Activated effector memory CD4-positive, alpha-beta T cell treated with Interleukin-2 at 50 U/mL for 16 hours (primary cell): ENCODE measurements at places on chromosomes 1 and 21.

GRCh38 chr1:107680579-107680985 lies 284.4 kb downstream of the VAV3 start:
- DNase-seq = no peak

- DNase-seq = no peak
Measured at GRCh38 chr1:48808496-48808895, 31.8 kb upstream of the BEND5 start.

- no peak for DNase-seq
Measured at GRCh38 chr1:192579010-192579738, 3.6 kb downstream of the RGS1 start.

- no peak for DNase-seq
Measured at GRCh38 chr1:10657088-10657847, 139.2 kb downstream of the CASZ1 start.

DNA sequence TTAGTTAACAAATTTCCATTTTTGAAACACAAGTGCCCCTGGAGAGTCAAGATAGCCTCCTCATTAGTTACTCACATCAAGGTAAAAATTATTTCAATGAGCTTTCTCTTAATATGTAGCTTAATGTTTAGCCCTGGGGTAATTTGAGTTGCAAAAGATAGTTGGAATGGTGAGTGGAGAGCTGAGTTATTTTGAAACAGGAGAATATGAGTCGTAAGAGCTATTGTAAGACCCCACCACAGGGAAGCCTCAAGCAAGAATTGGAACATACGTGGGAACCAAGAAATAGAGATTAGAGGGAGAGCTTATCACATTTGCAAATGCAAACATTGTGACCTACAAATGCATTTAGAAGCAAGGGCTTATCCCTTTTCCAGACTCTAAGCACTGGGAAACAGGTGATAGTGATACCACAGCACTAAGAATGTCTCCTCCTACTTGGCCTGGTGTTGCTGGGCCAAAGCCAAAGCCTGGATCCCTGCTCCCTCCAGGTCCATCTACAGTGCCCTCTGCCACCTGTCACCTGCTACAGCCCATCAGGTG lies 635.1 kb downstream of the PTPRC start:
- DNase-seq = no peak

- no peak for DNase-seq
Measured at GRCh38 chr1:67792741-67793458, 40.4 kb downstream of the GNG12 start.

DNA sequence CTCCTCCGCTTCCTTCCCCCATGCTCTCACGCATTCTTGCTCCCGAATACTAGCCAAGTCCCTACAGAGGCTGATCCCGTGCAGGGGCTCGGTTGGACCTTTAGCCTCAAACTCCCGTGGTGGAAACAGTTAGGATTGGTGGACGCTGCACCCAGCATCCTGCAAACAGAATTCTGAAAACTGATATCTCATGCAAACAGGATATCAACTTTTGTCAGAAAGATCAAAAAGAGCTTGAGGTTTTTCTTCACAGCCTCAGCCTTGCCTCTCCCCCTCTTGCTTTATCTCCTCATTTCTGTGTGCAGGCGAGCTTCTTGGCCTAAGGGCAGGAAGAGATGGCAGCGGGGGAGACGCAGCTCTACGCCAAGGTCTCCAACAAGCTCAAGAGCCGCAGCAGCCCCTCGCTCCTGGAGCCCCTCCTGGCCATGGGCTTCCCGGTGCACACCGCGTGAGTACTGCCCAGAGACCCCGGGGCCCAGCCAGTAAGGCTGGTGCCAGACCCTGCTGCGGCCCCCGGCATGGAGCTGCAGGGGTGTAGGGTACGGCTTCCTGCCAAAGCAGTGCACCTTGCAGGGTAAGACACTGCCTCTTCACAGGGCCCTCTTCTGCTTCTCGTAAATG lies at the start of gene UBASH3A:
Gene UBASH3A (plus strand): TSS at position 292 of the 621 bp plus-strand sequence. CDS start 44 bp downstream, at position 336.
- peak; percentile 52 for DNase-seq

- DNase-seq = no peak
Measured at GRCh38 chr1:151984313-151984956, 9.2 kb downstream of the S100A10 start.

- DNase-seq = no peak
Measured at GRCh38 chr1:22594396-22594795, 31.1 kb downstream of the EPHA8 start.

DNA sequence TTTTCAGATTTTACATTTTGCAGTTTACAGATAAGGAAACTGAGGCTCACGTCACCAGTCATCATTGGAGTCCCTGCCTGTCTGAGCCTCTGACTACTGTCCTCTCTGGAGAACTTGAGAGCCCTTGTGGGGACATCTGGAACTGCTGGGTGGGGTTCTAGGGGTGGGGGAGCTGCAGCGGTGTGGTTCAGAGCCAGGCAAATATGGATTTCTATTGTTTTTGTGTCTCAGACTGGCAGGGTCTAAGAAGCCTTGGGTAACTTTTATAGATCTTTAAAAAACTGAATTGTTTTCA lies 46.9 kb downstream of the IER5 start:
- no peak for DNase-seq

DNA sequence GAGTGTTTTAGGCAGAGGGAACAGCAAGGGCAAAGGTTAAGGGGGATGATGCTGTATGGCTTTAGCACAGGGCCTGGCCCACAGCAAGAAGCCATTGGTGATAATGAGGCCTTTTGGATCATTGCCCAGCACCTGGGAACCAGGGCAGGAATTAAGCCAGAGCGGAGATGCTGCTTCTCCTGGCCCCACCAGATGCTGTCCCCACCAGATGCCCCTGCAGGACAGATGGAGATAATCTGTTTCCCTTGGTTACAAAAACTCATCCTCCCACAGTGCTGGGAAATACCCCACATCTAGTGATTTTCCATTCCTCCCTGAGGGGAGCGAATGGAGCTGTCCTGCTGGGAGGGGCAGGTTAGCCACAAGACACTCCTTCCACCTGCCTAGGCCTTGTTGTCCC lies 18.8 kb downstream of the OPRD1 start:
- DNase-seq = no peak
